ENCODE measurements at places on chromosomes 13 and 19. TPM values are rescaled to one million over a fixed set of nuclear protein-coding genes. Genes with fewer than 3 reads are reported as not detected.

- DNase-seq, result peak; percentile 84
Observed at GRCh38 chr19:16247353-16248182, 49.9 kb downstream of the AP1M1 start.

- no peak for DNase-seq
Observed at GRCh38 chr13:79511611-79512010, 30.7 kb downstream of the NDFIP2 start.

DNA sequence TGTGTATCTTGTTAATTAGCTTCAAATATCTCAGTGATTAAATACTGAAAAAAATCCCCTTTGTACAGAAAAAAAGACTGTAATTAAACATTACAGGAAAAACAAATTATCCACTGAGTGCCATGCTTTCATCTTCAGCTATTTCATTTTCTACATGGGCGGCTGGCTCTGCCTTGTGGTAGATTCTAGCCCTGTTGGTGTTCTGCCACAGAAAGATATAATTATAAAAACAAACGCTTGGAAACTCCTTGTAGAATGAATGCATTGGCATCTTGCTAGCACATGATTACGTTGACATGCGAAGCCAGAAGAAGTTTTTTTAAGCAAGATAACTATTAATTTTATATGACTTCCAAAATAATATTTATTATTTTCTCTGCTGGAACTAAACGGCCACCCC is 496.8 kb downstream of the MYO16 start:
- no peak for DNase-seq

GRCh38 chr19:50387868-50388245 is 3.7 kb downstream of the POLD1 start:
- no peak for DNase-seq

DNA sequence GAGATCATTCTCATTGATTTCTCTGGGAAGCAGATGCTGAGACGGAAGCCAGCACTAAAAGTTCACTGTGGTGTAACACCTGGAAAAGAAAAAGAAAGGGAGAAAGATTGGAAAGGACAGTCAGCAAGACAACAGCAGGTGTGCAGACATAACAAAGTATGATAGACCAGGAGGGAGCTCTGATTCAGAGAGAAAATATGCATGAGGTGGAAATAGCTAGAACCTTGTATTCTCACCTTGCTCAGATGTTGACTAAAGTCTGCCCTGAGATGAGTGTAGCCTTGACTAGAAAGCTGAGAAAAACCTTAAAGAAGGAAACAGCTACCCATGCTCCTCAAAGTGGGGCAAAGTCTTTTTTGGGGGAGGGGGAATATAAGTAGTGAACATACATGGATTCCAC is 1711.8 kb downstream of the EFNB2 start:
- DNase-seq, result no peak

IGSF23 gene
- not detected for total RNA-seq
